PC-3 (cell line): ENCODE measurements at places on chromosomes 2 and 18. TPM values are rescaled to one million over a fixed set of nuclear protein-coding genes. Genes with fewer than 3 reads are reported as not detected.

GRCh38 chr2:15819562-15820256, 120.6 kb upstream of the MYCN start:
- DNase-seq: no peak

DNA sequence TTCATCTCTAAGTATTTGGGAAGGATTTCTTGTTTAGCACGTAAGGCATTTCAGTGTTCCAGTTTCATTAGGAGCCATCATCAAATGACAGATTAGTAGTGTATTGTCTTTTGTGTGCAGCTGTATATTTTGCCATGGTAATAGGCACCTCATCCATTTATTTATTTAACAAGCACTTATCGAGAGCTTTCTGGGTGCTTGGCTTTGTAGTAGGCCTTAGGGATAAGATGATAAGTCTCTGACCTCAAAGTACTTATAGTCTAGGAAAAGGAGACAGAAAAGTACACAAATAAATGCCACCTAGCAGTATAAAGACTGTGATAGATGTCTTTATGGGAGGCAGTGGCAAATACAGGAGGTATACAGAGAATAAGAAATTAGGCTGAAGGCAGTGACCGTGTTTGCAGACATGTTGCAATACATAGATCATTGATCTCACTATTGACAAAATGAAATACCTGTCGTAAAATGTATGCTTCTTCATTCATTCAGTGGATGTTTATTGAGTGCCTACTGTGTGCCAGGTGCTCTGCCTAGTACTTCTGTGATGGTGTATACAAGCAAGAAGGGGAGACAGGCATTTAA, 265.9 kb downstream of the SETBP1 start:
- no peak for DNase-seq

GRCh38 chr2:180990337-180990736, 9.9 kb downstream of the UBE2E3 start:
- peak; percentile 85 for DNase-seq

DNA sequence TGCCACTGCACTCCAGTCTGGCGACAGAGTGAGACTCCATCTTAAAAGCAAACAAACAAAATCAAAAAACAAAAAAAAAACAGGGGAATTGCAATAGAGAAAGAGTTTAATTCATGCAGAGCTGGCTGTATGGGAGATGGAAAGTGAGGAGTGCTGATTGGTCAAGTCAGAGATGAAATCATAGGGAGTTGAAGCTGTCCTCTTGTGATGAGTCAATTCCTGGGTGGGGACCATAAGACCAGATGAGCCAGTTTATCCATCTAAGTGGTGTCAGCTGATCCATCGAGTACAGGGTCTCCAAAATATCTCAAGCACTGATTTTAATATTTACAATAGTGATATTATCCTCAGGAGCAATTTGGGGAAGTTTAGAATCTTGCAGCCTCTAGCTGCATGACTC, 45.3 kb downstream of the FRZB start:
- peak; percentile 34 for DNase-seq

DNA sequence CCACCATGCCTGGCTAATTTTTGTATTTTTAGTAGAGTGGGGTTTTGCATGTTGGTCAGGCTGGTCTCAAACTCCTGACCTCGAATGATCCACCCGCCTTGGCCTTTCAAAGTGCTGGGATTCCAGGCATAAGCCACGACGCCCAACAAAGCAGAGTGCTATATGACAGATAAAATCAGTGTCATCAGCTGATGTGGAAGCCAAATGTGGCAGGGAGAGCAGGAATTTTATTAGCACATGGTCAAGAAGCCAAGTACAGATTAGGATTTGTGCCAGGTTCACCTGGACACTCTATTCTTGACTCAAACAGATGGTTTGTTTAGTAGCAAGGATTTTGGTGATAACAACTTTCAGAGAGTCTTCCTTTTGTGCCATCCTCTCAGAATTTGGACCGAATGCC, 62.7 kb downstream of the LCLAT1 start:
- DNase-seq: no peak

- DNase-seq: no peak
These were observed 30.4 kb downstream of the CYTIP start for GRCh38 chr2:157413326-157414035.

The MYL12B gene
- total RNA-seq: 233 and 308 TPM in 2 replicates

GRCh38 chr2:161139098-161139987, 20.9 kb upstream of the TANK start:
- DNase-seq: no peak
